ENCODE measurements at places on chromosomes 16 and 17. TPM values are rescaled to one million over a fixed set of nuclear protein-coding genes. Genes with fewer than 3 reads are reported as not detected.

GRCh38 chr16:80720804-80721371, 83.5 kb downstream of the CDYL2 start:
- no peak for DNase-seq

- DNase-seq = no peak
Measured at GRCh38 chr16:76854234-76854633, 336.8 kb upstream of the MON1B start.

- no peak for DNase-seq
Measured at GRCh38 chr16:29761882-29762281, 16.1 kb upstream of the C16orf54 start.

DNA sequence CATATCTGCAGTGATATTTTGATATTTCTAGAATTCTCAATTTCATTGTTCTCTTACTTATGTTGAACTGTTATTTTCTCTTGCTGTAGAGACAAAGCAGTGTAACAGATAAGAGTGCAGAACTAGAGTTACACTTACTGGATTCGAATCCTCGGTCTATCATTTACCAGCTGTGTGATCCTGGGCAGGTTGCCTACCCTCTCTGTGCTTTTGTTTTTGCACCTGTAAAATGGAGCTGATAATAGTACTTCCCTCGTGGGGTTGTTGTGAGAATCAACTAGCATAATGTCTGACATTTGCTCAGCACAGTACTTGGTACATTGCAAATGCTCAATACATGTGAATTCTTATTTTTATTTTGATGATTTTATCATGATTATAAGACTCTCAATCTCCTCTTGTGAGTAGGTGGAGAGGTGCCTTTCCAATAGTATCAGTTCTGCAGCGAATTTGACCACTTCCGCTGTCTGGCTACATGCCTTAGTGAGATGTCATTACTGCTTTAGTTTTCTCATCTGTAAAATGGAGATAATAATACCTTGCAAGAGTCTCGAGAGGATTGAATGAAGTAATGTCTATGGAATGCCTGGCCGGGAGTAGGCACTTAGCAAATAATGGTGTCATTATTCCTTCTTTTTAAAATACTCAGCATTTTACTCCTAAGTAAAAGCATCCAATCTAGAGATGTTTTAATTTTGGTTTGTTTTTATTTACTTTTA, 312.2 kb upstream of the MAF start:
- no peak for DNase-seq

GRCh38 chr17:14469971-14470370, 169.1 kb downstream of the HS3ST3B1 start:
- no peak for DNase-seq

DNA sequence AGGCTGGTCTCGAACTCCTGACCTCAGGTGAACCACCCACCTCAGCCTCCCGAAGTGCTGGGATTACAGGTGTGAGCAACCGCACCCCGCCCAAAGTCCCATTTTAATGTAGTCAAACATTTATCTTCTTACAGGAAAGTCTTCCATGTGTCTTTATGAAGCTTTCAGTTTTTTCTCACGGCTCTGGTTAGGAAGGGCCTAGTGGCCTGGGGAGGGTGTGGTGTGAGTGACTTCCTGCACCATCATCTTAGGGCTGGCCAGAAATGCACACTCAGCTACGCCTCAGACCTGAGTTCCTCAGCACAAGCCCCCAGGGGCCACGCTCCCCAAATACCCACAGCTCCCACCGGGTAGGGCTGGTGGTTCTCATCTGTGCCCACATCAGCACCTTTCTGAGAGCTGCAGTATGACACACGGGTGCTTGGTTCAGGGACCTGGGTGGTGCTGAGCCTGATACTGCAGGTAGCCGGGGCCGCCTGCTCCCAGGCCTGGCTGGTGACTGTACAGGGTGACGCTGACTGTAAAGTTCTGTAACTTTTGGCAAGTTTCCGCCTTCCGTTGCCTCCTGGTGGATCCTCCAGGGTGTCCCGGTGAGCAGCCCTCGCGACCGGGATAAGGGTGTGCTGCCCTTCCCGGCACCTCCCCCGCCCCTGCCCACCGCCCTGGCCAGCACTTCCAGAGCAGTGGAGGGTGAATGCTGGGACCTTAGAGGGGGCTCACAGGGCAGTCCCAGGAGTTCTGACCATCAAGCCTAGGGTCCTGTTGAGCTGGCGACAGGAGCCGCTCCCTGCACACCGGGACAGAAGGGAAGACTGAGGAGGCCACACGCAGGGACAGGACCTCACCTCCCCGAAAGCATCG, 52.5 kb downstream of the ZNF778 start:
- DNase-seq = no peak

DNA sequence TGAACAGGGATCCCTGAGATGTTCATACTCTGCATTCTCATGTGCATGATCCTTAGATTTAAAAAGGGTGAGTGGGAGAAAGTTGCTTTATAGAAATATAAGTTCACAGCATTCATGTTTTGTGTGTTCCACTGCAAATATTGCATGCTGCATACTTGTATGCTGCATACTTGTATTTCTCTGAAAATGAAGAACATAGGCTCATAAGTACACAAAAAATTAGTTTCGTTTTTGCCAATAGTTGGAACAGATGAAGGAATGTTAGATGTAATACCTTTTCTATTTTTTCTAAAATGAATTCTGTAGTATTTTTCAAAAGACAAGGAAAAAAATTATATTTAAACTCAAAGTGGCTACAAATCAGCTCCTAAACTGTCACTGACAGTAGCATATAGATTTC, 79.0 kb downstream of the NFAT5 start:
- no peak for DNase-seq

- DNase-seq = no peak
Measured at GRCh38 chr17:66214884-66215528, 14.2 kb downstream of the APOH start.

DNA sequence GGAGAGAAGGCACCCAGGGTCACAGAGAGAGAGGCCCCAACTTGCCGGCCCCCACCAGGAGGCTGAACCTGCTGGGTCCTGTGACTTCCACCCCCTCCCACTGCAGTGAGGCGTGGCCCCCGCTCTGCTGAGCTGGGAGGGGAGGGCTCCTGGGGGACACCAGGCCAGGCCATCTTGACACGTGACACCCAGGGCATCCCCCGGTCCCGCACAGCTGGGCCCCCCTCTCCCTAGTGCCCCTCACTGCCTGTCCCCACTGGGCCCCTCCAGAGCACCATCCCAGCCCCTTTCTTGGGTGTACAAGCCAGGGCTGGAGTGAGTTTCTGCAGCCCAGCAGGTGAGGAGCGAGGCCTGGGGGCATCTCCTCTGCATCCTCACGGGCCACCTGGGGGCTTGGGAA, 12.4 kb downstream of the UBALD1 start:
- no peak for DNase-seq

DNA sequence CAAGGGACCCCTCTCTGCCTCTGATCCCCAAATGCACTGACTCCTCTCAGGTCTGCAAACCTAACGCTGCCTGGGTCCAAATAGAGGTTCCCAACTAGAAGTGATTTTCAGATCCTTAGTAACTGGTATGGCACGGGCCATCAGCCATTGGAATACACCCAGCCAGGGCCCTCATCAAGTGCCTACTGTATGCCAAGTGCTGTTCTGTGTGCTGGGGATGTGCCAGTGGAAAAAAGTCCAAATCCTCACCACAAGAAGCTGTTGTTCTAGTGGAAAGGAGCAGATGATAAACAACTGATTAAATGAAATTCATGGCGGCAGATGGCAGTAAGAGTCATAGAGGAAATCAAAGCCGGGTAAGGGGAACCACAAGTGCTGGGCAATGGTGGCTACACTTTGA, 57.2 kb upstream of the MED9 start:
- DNase-seq = no peak

GRCh38 chr17:1087381-1088241, 90.7 kb downstream of the TIMM22 start:
- DNase-seq = peak; percentile 78

DNA sequence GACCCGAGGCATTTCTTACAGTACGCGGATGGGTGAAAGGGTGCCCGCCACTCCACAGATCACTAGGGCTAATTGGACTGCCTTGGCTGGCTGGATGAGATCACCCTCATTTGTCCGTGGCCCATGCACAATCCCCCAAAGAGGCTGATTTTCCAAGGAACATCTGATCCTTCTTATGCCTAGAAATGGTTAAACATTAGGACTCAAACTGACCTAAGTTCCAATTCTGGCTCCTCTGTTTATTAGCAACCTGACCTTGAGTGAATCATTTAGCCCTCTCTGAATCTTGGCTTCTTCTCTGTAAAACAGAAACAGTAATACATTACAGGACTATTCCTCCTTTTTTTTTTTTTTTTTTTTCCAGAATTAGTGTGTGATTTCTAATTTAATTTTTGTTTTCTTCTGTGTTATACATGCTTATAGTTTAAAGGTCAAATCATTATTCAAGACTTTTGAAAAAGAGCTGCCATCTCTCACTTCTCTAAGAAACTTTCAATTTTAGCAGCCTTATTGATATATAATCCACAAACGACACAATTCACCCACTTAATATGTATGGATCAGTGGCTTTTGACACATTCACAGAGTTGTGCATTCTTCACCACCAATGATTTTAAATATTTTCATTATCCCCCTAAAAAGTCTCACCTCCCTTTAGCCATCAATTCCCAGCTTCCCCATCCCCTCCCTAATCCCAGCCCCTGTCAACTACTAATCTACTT, 45.4 kb upstream of the TMEM132E start:
- DNase-seq = no peak

- no peak for DNase-seq
Measured at GRCh38 chr16:53876811-53877210, 172.9 kb downstream of the FTO start.

DNA sequence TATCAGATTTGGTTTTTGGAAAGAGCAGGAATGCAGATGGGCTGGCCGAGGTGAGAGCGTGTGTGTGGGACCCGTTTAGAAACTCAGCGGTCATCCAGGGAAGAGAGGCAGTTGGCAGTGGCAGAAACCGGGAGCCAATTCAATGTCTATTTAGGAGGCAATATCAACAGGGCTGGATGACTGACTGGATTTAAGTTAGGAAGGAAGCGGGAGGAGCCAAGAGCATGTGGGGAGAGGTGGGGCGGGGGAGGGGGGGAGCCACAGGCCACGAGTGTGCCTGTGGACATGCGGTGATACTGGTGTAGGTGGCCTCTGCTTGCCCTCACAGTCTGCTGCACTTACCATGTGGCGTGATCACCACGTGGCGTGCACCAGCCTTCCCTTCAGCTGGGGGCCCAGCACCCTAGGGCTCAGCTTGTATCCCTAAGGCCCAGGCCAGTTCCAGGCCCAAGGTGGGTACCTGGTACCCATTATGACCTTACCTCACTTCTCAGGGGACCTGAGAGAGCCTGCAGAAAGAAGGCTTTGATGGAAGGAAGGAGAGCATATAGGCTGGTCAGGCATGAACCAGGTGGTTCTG, 10.8 kb upstream of the TPPP3 start:
- DNase-seq = no peak

DNA sequence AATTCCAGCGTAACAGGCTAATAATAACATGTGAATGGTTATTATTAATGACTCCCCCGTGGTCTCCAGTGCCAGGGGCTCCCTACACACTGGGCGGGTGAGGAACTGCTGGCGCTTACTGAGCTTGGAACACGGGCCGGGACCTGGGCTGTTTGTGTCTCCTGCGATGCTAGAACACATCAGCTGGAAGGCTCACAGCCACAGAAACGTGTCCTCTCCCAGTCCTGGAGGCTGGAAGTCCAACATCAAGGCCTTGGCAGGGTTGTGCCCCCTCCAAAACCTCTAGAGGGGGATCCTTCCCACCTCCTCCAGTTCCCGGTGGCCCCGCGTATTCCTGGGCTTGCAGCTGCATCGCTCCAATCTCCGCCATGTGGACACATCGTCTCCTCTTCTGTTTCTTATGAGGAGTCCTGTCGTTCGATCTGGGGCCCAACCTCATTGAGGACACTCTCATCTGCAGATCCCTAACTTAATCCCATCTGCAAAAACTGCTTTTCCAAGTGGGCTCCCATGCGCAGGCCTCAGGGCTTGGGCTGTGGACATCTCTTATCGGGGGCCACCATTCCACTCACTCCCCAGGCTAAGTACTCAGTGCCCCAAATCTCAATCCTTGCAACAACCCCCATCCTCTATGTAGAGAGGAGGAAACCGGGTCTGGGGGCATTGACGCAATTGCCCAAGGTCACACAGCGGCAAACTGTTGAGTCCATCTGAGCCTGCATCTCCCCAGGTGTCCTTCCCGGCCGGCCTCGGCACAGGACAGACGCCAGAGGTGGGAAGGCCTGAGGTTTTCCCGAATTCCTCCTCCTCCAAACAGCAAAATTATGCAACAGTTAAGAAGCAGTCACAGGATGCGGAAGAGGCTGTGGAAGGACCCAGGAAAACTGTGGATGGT, 193.9 kb downstream of the IRF8 start:
- no peak for DNase-seq

GRCh38 chr17:80601146-80601545, 56.5 kb downstream of the RPTOR start:
- no peak for DNase-seq

DNA sequence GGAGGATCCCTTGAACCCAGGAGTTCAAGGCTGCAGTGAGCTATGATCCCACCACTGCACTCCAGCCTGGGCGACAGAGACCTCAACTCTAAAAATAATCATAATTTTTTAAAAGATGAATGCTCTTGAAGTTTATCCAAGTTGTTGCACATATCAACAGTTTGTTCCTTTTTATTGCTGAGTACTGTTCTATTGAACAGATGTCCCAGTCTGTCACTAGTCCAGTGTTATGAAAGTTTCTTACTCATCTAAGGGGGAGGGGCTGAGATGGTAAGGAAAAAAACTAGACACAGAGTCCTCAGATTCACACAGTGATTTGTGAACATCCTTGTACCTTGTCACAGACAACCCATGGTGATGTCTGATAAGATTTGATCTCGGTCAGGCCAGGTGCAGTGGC, 3.9 kb downstream of the ACAP1 start:
- no peak for DNase-seq

DNA sequence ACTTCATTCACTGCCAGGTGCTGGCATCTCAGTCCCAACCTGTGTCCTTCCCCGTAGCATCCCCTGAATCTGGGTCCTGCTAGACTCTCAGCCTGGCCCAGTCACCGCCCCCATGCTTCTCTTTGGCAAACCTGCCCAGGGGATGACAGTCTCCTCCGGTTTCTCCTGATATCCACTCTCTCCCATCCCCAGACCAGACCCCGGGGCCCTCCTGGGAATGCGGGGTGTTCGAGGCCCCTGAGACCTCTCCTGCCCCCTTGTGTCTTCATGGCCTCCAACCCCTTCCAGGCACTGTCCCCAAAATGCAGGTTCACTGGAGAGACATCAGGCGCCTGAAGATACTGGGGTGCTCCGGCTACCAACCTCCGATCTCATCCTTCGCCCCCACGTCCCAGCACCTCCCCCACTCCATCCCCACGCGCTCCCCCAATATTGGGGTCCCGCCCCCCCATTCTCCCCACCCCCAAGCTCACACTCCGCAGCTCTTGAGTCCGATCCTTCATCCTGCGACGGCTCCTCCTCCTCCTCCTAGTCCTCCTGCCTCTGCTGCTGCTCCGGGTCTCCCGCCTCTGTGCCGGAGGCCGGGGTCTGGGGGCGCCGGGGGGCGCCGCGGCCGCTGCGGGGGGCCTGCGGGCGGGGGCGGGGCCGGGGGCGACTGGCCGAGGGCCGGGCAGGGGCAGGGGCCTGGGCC, 399 bp downstream of the STX1B start:
- no peak for DNase-seq

KIFC3 gene
- total RNA-seq = 94.5 TPM

RGS11 gene
- total RNA-seq = not detected

KRTAP1-1 gene
- not detected for total RNA-seq

FAM171A2 gene
- total RNA-seq = 8.6 TPM

ZMYND15 gene
- total RNA-seq = not detected

Measured in K562 (cell line).